ENCODE measurements at places on chromosomes 1 and 21.

- no peak for DNase-seq
Observed at GRCh38 chr1:156897078-156897825, 3.7 kb downstream of the PEAR1 start.

DNA sequence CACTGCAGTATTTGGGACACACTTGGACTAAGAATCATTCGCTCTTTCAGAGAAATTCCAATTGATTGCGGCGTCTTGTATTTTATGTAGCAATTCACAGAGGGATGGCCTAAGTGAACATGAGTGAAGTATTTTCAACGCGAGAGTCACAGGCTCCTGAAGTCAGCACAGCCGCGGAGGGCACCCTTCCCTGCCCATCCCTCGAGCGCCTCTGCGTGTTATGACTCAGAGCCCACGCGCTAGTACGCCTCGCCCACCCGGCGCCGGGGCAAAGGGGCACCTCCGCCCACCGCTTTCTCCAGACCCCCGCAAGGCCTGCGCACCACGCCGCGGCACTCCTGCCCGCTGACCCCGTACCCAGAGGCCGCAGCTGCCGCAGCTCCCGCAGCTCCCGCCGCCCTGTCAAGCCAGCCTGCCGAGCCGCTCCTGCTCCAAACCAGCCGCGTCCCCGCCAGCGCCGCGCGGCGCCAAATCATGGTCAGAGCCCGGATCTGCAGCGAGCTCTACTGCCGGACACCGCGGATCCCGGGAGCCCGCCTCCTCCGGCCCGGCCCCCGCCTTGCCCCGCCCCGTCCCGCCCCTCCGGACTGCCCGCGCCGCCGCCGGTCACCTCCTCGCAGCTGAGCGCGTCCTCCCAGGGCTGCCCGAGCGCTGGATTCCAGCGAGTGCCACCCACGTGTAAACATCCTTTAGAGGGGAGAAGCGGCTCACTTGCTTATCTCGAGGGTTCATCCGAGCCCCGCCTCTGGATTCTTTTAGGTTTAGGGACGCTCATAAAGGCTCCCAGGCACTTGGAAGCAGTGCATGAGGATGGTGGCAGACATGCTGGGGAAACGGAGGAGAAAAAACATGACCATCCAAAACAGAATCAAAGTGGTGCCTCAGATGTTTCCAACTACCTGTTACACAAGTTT lies at the start of gene GLRX2:
GLRX2 (minus strand) TSS at position 508 of the 914 bp plus-strand sequence; CDS start at position 476, 32 bp downstream.
- peak; percentile 87 for DNase-seq

DNA sequence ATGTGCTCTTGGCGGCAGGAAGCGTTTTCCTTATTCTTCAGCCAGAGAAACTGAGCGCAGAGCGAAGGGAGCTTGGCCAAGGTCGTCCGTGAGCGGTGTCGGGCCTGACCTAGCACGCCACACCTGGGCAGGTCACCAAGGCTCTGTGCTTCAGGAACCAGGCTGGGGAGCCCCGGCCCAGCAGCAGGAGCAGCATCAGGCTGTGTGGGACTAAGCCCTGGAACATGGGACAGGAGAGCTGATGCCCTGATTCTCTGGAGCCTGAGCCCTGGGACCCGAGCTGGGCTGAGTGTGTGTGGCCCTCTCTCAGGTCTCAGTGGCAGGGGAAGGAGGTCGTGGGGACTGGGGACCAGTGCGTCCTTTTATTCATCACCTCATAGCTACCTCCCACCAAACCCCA lies 65.2 kb upstream of the ABCG1 start:
- DNase-seq: no peak

DNA sequence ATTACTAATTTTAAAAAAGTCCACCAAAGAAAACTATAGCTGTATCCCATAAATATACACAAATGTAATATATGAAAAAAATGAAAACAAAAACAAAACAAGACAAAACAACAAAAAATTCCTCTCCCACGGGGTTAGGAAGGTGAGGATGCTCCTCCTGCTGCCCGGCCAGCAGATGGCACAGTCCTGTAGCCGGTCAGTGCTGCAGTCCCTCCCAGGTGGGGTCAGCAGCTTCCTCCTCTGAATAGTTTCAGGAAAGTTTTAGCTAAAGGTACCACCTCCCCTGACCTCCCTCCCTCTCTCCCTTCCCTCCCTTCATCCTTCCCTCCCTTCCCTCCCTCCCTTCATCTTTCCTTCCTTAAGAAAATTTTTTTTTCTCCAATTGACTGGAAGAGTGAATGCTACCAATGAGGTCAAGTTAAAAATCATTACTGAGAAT lies 67.8 kb upstream of the BCL10 start:
- DNase-seq: no peak

DNA sequence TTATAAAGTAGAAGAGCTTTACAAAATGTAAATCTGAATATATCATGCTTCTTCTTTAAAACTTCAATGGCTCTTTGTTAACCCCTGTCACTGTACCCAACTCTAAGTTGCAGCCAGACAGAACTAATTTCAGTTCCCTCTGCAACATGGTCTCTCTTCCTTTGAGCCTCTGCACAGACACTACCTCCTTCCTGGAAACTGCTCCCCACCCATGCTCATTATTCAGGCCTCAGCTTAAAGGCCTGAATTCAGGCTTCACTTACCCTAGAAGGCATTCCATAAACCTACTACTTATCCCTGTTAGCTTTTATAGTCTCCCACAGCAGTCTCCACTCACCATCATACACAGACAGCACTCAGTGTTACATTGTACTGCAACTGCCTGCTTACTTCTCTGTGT lies 2.6 kb upstream of the EEIG2 start:
- no peak for DNase-seq

DNA sequence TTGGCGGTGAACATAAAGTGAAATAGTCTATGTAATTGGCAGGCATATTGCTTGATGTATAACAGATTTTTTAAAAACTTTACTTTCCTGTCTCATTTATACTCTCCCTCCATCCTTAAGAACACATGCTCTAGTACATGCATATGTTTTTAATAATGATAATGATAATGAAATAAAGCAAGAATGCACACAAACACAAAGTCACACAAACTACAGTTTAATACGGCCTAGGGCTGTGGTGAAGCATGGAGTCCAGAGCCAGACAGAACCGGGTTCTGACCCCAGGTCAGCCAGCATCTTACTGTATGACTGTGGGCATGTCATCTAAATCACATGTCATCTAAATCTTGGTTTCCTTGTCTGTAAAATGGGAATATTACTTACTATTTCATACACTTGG lies 324.9 kb upstream of the NFIA start:
- DNase-seq: no peak

DNA sequence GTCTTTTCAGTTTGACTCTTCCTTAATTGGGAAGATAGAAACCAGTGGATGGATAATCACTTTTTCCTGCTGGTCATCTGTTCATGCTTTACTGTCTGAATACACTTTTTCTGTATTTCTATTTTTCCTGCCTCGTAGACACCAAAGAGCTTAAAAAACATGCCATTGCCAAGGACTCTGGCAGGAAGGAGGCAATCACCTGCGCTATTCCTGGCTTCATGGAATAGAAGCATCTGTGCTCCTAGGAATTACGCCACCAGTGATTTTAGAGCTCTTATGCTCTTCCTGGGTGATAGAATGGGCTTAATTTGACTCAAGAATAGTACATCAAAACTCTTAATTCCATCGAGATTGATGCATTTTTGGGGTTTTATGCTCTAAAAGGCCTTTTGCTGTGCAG lies 15.7 kb downstream of the OR2B11 start:
- DNase-seq: no peak

- DNase-seq: no peak
Observed at GRCh38 chr1:50568782-50569181, 145.5 kb upstream of the DMRTA2 start.

- DNase-seq: no peak
Observed at GRCh38 chr21:37006486-37007291, at the start of gene RIPPLY3. Gene RIPPLY3, plus strand, starts transcription at chr21:37006702. Its CDS starts 71 bp downstream, at chr21:37006773.

GRCh38 chr1:180909005-180909414 lies 3.7 kb upstream of the KIAA1614 start:
- DNase-seq: no peak

DNA sequence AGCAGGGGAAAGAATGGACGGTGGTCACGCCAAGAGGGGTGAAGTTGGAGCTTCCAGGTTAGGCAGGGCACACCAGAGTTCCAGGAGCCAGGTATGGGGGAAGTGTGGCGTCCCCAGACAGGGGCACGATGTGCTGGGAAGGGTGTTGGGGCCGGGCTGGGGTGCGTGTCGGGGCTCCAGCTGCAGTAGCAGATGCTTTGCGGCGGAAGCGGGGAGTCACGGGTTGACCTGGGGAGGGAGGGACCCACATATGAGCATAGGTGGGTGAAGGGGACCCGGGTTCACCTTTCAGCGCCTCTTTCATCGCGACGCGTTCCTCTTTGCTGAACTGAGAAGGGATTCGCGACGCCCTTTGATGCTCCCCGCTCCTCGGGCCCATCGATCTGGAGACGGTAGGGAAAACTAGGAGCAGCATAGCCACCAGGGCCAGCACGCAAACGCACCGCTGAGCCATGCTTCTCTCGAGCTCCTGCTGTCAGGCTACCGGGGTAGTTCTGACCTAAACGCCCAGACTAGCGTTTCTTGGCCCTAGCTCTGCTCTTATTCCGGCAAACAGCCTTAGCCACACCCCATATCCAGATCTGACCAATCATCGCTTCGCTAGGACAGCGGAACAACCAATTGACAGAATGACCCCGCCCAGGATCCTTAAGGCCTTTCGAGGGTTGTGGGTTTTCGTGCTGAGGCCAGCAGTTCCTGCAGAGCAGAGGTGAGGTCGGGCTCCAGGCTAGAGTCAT lies at the start of gene PM20D1:
PM20D1 (minus strand) TSS at position 514 of the 737 bp plus-strand sequence; CDS start at position 454, 60 bp downstream.
- DNase-seq: peak; percentile 86

DNA sequence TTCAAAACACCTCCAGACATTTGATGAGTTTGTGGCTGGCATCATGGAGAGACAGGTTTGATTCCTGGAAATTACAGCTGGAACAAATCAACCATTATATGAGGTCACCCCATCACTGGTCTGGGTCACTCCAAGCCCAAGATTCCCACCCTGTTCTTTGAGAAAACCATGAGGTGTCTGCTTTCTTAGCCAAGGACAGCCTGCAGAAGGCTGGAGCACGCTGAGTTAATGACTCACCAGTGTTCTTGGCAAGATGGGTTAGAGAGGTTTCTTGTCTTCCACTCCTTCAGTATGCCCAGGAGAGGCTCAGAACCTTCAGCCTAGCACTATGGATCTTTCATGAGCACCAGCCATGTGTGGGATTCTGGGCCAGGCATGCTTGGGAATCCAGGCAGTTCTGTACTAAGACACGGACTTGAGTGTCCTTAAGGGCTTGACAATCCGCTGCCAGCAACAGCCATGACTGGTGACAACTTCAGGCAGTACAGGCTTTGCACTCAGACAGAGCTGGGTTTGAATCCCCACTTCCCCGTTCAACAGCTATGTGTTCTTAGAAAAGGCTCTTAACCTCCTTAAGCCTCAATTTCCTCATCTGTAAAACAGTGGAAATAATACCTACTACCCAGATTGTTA lies 43.9 kb downstream of the GRHL3 start:
- no peak for DNase-seq

GRCh38 chr1:19643602-19644394 lies at the start of gene NBL1:
Gene NBL1, plus strand, starts transcription at chr1:19644311. Its CDS starts 10,720 bp downstream, at chr1:19655031.
- peak; percentile 84 for DNase-seq

DNA sequence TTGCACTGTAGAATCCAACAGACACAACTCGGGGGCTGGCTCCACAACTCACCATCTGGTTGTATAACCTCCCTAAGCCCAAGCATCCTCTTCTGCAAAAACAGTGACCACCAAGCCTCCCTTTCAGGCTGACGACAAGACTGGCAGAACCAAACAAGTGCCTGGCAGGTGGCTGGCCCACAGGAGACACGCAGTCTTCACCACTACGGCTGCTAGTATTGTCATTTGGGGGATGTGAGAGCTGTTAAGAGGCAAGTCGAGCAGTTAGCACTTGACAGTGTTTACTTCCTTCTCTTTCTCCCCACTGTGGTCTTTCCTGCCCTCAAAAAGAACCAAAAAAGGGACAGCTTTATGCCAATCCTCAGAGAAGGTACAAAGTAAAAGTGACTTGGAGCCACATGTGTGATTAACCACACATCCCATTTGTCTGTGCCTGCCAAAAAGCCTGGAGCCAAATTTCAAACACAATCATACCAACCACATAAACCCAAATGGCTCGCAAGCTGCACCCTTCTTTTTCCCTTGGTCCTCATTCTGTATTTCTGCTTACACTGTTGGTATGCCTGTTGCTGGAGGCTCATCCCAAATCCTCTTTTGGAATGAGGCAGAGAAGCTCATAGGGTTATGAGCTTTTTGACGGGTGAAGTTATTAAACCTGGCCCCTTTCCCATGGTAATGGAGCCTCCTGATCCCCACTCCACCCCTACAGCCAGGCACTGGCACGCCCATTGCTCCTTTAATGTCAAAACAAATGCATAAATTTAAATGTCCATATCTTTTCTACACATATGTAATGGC lies 94.1 kb downstream of the TGFBR3 start:
- DNase-seq: no peak

GRCh38 chr1:176839216-176839615 lies 325.3 kb downstream of the ASTN1 start:
- no peak for DNase-seq

Measured in heart left ventricle (tissue), 16 donors.